Inflammatory macrophage treated with lipopolysaccharide for 1 hour (primary cell): ENCODE measurements at places on chromosomes 13 and 19.

GRCh38 chr19:48926909-48927308 lies 6.6 kb upstream of the DHDH start:
- DNase-seq: peak; percentile 89

- DNase-seq: no peak
Measured at GRCh38 chr13:53127373-53127772, 98.8 kb downstream of the OLFM4 start.

DNA sequence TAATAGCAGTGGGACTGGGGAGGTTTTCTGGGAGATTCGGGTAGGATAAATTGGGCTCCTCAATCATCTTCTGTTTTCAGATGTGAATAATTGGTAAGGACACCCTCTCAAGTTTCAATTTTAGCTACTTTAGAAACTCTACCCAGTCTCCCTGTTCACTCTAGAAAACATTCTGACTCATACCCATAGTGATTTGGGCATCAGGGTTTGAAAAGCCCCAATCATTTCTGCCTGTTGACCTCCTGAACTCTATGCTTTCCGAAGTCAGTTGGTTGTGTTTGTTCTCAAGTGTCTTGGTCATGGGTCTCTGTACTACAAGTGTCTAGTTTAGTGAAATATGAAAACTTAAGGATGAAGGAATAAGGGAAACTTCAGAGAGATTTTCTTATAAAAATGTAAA lies 911.3 kb upstream of the GPC6 start:
- DNase-seq: no peak

DNA sequence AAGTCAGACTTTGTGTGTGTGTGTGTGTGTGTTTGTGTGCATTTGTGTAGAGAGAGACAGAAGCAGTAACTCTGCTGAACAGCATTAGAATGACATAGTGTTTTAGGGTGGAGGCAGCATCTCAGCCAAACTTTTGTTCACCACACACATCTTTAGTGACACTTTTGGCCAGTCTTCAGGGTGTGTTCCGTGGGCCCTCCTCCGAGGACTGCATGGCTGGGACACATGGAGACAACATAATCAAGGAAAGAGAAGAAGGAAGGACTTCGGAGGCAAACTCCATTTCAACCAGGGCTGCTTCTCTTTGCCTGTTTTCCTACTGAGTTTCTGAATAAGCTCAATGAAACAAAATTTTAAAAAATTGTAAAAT lies 205.1 kb downstream of the LHFPL6 start:
- no peak for DNase-seq

GRCh38 chr19:47545061-47545948 lies 27.6 kb downstream of the ZNF541 start:
- no peak for DNase-seq

- no peak for DNase-seq
Measured at GRCh38 chr13:106145997-106146864, 389.2 kb downstream of the EFNB2 start.

DNA sequence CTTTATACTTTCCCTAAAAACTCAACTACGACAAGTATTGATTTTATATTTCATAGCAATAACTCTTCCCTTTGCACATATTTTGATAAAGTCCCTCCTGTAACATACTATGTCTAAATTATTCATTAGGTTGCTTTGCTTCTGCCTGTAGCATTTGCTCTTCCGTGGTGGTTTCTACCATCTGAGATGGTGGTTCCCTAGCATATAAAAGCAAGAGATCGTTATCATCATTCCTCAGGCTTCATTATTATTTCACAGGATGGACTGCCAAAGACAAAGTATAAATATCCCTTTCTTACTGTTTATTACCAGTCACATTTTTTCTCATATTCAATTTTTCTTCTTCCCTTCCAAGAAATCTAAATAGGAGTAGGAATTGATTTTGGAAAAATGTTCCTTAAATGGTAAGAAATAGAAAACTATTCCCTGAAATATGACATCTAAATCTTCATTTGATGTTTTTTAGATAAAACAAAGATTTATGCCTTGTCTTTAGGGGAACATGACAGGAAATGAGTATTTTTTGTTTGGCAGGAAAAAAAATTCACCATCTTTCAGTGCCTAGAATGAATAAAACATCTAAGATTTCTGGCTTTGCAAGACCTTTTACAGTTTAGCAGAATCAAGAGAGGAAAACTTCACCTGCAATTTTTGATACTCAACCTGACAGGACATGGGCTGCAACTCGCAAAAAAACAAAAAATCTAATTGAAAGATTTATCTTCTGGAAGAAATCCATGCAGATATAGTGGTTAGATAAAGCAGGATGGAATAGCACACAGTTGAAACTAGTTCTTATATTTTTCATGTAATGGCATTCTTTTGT lies 340.0 kb downstream of the SPRY2 start:
- DNase-seq: no peak

GRCh38 chr19:3107658-3108057 lies 13.5 kb downstream of the GNA11 start:
- DNase-seq: no peak

DNA sequence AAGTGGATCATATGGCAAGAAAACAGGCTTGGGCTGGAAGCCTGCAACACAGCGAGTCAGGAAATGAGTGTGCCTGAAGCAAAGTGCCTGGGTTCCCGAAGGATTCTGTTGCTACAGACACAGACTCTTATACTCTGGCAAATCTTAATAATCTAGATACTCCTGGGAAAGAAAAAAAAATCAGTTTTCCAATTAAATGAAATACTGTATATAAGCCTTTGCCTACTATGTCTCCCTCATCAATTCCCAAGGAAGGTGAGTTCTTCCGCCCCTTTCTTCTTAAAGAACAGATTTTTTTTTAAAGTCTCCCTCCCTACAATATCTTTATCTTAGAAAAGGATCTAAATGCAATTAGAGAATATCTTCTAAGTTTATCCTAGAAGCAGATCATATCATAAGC lies 10.3 kb downstream of the ZFP82 start:
- no peak for DNase-seq

DNA sequence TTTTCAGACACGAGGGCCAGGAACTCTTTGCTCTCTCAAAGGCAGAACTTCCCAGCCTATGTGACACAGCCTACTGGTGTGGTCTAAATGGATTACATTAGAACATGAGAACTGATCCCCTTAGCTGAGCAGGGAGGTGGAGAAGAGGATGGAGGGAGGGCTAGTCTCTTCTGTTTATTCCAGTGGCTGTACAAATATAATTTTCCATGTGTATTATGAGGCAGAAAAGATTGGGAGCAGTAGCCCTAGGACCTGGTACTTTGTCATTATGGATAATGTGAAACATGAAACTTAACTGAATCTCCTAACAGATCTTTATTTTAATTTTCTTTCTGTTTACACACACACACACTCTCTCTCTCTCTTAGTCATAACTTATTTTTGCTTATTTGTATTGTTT lies 82.1 kb downstream of the WDFY2 start:
- no peak for DNase-seq

- no peak for DNase-seq
Measured at GRCh38 chr13:29105779-29106178, 285.6 kb downstream of the MTUS2 start.

- DNase-seq: no peak
Measured at GRCh38 chr19:39599116-39599515, 3.2 kb upstream of the LGALS13 start.

DNA sequence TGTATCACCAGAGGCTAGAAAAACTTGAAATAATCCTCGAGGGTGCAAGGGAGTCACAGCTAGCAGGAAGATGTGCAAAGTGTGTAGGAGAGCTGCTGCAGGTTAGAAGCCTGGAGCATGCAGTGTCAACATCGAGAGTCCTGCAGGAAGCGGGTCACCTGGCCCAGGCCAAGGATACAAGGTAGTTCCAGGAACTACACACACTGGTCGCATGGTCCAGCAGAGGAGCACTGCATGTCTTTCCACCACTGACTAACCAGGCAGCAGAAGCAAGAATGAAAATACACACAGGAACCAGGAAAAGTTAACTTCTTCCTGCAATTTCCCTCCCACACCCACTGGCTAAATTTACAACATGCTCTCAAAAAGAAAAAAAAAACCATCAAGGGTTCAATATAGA lies 36.0 kb upstream of the MIR17HG start:
- no peak for DNase-seq

DNA sequence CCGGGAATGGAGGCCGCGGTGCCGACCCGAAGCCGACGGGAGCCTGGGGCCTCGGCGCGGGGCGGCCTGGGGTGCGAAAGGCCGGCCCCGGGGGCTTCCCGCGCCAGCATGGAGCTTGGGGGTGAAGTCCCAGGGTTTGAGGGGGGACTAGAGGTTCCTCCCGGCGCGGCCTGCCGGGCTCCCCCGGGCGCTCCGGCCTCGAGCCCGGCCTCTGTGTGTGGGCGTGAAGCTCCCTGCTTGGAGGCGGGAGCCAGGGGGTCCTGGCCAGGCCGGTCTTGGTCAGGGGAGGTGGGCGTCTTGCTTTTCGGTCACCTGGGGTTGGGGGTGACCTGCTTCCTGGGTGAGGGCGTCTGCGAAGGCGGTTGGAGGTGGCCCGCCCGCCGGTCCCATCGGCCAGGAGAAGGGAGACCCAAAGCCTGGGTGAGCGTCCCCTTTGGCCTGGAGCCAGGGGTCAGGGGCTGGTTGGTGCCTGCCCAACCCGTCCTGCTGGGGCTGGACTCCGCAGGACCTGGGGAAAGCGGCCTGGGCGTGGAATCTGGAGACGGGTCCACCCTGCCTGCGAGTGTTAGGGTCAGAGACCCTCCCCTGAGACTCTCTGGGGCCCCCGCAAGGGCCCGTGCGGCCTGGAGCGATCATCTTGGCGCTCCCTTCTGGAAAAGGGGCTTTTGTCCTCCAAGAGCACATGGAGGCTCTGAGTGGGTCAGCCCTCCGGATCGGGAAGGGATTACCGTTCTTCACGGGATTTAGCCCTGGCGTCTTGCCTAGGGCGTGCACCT lies 535 bp downstream of the BSG start:
- no peak for DNase-seq

GRCh38 chr13:109684824-109685202 lies 101.6 kb downstream of the IRS2 start:
- DNase-seq: no peak

DNA sequence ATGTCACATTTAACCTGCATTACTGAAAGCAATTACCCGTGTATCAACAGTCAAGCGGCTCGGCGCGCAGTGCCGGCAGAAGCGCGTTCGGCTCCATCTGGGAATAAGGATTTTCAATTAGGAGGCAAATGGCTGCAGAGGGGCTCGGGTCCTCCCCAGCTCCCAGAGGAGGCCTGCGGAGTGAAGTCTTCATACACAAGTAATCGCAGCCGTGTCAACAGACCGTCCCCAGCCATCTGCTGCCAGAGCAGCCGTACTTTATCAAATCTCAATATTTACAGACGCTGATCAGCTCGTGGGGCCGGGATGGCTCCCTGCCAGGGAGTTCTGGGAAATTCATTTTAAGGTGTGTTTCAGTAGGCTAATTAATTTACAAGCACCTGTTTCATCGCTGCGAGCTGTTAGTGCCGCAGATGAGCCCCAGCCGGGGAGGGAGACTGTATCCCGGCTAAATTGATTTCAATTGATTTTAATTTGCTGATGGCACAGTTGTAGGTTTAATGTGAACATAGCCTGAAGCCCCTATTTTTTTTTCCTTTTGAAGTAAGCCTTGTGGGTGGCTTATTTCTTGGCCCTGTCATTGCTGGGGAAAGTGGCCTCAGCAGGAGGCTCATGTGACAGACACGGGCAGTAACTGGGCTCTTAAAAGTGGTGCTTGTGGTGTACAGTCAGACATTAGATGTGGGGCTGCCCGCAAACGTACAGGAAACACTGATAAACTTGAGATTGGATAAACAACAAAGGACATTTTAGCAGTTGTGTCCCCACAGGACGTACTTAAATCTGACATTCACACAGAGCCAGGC lies 252.7 kb downstream of the TEX29 start:
- DNase-seq: no peak
